ENCODE measurements at places on chromosomes 7 and 10.

DNA sequence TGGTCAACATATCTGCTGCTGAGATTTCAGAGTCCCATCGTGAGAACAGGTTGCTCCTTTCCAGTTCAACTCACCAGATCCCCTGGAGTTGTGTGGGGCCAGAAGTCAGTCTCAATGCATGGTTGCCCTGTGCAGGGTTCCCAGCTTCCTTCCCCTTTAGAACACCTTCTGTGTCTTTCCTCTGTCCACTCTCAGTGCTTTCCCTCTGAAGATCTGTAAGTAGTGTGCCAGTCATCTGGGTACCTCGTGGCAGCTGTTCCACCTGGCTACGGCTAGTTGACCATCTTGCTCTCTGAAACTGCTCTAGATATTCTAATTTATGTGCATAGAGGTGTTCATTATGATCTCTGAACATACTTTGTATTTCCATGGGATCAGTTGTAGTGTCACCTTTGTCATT, 36.1 kb upstream of the PRSS37 start:
- DNase-seq = no peak

DNA sequence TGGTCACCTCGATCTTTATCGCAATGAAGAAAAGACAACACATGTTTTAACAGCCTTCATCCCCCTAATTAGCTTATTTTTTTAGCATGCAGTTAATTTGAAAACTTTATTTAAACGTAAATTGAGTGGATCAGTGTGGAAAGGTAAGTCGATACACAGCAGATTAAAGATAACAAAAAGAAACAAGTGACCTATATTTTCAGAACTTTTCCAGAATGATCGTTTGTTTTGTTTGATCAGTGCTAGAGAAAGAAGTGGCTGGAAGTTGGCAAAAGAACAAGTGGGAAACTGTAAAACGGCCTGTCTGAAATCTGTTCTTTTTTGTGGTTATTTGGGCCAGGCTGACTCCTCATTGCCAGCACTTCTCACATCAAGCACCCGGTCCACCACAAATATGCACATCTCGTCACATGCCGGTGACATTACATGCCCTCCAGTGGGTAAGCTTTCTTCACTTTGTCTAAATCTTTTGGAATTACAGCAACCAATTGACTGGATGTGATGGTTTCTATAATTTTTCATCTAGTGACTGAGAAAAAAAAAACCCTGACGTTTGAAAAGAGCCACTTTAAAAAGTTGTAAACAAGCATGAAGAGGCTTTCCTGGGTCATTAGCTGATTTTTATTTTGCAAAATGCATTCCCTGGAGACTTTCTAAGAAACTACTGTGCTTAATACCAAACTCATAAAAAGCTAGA, 33.2 kb downstream of the C7orf33 start:
- DNase-seq = no peak

DNA sequence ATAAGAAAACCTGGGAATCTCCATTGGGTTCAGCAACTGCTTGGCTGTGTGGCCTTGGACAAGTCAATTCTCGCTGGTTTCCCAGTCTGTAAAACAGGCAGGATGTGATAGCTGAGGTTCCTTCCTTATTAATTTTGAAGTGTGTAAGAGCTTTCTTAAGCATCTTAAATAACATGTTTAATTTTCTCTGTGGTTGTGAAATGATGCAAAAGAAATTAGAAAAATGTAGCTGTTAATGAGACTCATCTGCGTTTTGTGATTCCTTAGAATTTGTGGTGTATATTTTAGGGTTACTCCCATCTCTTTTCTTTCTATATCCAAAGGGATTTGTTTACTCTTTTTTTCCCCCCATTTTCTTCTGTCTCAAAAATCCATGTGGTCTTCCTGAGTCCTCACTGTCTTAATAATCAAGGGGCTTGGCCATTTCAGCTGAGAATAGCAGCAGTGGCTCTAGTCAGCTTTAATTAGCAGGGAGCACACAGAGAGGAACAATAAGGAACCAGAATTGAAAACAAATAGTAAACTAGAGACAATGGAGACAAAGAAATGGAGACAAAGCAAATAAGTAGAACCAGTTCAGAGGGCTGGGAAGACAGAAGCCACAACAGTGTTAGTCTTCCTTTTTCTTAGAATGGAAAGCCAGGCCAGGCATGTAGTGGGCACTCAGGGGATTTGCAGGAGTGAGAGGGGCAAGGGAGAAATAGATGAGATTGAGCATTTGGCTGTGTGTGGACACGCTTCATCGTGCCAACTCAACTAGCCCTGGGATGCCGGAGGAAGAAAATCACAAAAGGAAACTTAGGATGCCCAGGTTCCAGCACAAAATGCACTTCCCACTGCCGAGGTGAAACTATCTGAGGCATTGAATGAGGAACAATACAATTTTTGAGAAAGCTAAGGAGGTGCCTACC, 93.9 kb downstream of the CHN2 start:
- no peak for DNase-seq

DNA sequence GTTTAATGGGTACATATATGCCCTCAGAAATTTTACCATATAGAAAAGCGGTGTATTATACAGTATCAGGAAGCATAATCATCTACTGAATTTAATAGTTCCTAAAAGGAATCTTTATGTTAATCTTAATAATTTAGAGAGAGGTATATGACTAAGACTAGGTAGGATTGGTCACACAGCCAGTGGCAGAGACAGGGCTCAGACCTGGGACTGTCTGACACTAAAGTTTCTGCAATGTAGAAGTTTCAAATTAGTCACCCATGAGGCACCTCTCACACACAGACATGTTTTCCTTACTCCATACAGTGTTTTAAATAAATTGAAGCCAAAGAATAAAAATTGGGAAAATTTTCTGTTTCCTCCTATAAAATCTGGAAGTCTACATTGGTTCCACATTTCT, 72.8 kb upstream of the ADRA2A start:
- DNase-seq = no peak

- DNase-seq = no peak
These were observed 51.9 kb upstream of the TCERG1L start for GRCh38 chr10:131363416-131363815.

DNA sequence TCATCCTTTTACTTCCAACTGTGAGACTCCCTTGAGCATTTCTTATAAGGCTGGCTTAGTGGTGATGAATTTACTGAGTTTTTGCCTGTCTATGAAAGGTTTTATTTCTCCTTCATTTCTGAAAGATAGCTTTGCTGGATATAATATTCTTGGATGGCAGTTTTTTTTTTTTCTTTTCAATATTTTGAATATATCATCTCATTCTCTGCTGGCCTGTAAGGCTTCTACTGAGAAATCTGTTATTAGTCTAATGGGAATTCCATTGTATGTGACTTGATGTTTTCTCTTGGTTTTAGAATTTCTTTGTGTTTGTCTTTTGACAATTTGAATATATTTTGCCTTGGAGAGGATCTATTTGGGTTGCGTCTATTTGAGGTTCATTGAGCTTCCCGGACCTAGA, 22.4 kb downstream of the PHTF2 start:
- DNase-seq = no peak

- DNase-seq = no peak
These were observed 232.4 kb upstream of the KLF14 start for GRCh38 chr7:130966246-130967009.

DNA sequence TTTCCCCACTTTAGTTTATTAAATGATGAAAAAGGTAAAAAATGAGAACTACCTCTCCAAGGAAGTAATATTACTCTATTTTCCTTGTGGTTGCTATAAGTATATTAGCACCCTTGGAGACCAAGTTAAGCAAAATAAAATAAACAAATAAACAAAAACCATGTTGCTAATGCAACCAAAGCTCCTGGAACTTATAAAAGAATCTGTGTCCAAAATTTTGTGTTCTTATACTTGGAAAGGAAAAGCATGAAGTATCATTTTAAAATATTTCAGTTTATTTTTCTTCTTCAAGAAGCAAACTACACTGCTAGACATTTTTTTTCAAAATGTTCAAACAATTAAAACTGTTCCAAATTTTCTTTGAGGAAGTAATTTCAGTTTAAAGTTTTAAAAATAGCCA, 441.9 kb upstream of the LRRTM3 start:
- no peak for DNase-seq

DNA sequence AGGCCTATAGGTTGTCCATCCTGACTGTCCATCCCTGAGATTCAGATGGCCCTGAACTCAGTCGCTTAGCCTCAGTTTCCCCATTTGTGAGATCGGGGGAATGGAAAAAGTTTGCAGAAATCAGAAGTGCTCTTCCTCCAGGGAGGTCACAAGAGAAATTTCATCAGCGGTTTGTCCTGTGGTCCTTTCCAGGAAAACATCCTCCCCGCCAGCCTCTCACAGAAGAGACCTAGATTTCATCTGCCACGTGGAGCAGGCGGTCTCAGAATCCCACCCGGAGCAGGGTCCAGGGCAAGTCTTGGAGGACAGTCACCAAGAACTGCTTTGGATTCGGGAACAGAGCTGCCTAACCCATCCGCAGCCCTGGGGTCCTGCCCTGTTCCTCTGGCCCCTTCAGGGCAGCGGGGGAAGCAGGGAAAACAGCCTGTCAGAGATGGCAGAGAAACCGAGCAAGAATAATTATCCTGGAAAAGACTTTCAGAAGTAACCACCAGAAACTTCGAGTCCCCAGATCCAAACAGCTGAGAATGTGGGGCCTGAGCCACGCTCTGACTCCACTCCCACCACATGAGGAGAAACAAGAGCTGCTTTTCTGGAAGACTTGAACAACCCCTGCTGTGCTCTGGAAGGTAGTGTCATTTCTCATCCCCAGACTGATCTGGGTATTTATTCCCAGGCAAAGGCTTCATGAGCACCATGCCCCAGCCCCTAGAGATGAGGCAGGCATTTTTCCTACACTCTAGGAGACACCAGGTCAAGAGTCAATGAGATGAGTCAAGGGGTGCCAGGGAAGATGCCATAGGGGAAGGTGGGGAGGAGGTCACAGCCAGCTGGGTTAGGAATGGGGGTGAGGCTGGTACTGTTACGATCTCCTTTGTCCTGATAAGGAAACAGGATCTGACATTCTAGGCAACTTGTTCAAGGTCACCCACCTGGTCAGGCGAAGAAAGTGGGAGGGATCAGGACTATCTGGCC, 1.1 kb upstream of the TNS3 start:
- DNase-seq = no peak

GRCh38 chr10:128633864-128634540, 507.8 kb upstream of the MKI67 start:
- DNase-seq = no peak

- DNase-seq = peak; percentile 92
These were observed at the start of gene DBNL for GRCh38 chr7:44044315-44045225. Gene DBNL, plus strand, starts transcription at chr7:44044702. Its CDS starts 36 bp downstream, at chr7:44044738.

DNA sequence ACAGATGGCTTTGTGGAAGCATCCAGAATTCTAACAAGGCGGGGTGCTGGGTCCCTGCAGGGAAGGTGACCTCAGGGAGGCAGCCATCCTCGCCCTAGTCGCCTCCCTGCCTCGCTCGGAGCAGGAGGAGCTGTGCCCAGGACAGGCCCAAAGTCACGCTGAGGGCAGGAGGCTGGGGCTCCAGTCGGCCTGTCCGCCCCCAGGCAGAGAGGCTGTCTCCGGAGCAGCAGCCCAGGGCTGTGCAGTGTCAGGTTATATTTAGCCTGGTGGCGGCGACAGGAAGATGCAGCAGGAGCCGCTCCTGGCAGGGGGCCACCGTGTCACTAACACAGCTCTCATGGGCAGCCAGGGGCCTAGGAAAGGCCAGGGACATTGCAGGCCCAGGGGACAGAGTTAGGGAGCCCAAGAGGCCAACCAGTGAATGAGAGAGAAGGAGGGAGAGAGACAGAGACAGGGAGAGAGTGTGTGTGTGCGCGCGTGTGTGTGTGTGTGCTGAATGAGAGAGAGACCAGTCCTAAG, 13.5 kb downstream of the KCNH2 start:
- DNase-seq = no peak

GRCh38 chr7:33979807-33980355, 74.5 kb downstream of the BMPER start:
- peak; percentile 77 for DNase-seq

- DNase-seq = no peak
These were observed 131.8 kb upstream of the PALS2 start for GRCh38 chr7:24441314-24442027.

- DNase-seq = no peak
These were observed 1239.3 kb downstream of the TYW1 start for GRCh38 chr7:68235937-68236336.

- no peak for DNase-seq
These were observed 81.2 kb downstream of the CTBP2 start for GRCh38 chr10:125079091-125079600.

- no peak for DNase-seq
These were observed 154.1 kb upstream of the MTPN start for GRCh38 chr7:136131304-136131630.

- no peak for DNase-seq
These were observed 375.2 kb downstream of the RPS24 start for GRCh38 chr10:78408671-78409472.

GRCh38 chr10:113337142-113337541, 215.7 kb upstream of the HABP2 start:
- DNase-seq = no peak
